ENCODE measurements at places on chromosomes 6 and 20. TPM values are rescaled to one million over a fixed set of nuclear protein-coding genes. Genes with fewer than 3 reads are reported as not detected.

GLP1R gene
- not detected for total RNA-seq

STX7 gene
- 34.7 TPM for total RNA-seq

PPP1R3G gene
- 0.56 TPM for total RNA-seq

FRMD1 gene
- total RNA-seq, result not detected

BPI gene
- not detected for total RNA-seq

DNA sequence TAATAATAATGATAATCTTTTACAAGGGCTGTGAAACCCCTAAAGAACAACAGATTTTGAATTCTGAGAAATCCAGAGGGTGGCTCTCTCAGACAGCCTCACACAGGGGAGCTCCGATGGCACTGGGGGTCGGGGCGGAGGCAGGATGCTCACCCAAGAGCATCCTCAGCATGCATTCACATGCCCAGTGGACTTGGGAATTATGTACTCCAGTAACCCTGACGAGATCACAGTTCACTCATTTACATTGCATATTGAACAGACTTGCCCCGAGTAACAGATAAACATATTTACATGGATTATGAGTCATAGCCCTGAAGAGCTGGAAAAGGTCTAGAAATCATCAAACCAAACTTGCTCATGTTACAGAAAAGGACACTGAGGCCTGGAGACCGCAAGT, 482.7 kb upstream of the JARID2 start:
- H3K36me3 ChIP-seq, result no peaks in the 10 kb centered on the region
- H3K27ac ChIP-seq, result no peak overlapping the region
- DNase-seq, result peak; percentile 12
- H3K4me3 ChIP-seq, result no peak overlapping the region
- no peaks in the 10 kb centered on the region for H3K27me3 ChIP-seq
- H3K4me1 ChIP-seq, result peaks cover 22% of the 10 kb centered on the region

- DNase-seq, result no peak
- no peaks in the 10 kb centered on the region for H3K27me3 ChIP-seq
- no peaks in the 10 kb centered on the region for H3K4me1 ChIP-seq
- no peak overlapping the region for H3K4me3 ChIP-seq
- no peaks in the 10 kb centered on the region for H3K36me3 ChIP-seq
These were observed 133.0 kb downstream of the FIG4 start for GRCh38 chr6:109824105-109824504.

DNA sequence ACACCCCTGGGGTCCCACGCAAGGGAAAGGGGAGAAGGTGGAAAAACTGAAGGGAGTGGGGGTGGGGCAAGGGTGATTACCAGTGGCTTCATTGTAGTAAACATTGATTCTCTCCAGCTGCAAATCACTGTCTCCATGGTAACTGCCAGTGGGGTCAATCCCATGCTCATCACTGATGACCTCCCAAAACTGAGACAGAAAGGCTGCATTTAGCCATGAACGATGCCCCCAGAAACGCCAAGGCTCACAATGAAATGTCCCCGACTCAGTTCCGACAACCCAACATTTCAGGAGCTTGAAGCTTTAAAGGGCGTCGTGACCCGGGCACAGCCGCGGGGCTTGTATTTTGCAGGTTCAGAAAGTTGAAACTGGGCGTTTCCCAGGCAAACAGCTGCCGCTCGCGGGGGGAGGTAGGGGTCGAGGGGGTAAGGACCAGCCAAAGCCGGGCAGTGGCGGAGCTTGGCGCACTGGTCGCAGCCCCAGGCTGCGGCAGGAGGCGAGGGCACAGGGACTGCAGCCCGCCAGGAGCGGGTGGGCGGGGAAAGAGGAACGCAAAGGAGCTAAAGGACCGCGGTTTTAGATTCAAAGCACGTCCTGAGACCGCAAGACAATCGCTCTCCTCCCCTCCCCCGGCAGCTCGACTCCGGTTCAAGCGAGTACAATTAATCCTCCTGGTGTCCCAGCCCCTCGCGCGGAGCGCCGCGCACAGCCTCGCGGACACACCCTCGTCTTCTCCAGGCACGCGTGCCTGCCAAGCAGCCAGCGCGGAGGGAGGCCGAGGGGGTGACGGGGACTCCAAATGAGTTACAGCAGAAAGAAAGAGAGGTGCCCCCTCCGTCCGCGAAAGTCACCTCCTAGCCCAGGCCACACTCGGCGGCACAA, 731 bp downstream of the TUBB2B start:
- H3K27ac ChIP-seq, result no peak overlapping the region
- peaks cover 25% of the 10 kb centered on the region for H3K27me3 ChIP-seq
- H3K36me3 ChIP-seq, result no peaks in the 10 kb centered on the region
- DNase-seq, result no peak
- peaks cover 46% of the 10 kb centered on the region for H3K4me1 ChIP-seq

DNA sequence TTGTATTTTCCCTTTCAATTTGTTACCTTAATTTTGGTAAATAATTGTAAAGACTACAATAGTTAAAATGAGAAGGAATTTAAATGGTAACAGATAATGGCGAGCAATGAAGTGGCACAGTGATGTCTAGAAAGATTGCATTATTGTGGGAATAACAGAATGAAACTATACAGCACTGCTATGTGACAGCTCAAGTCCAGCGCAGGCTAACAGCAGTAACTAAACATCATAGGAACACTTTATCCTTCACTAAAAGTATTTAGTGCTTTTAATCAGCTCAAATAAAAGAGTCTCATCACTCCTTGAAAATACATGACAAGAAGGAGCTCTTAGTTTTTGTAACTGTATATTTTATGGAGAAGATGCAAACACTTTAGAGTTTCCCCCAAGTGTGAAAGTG, 190.8 kb downstream of the TENT5A start:
- H3K27me3 ChIP-seq, result no peaks in the 10 kb centered on the region
- H3K4me3 ChIP-seq, result no peak overlapping the region
- H3K36me3 ChIP-seq, result no peaks in the 10 kb centered on the region
- H3K4me1 ChIP-seq, result peaks cover 19% of the 10 kb centered on the region
- DNase-seq, result no peak
- H3K27ac ChIP-seq, result no peak overlapping the region

GRCh38 chr6:29828471-29828797, 809 bp downstream of the HLA-G start:
- H3K36me3 ChIP-seq, result no peaks in the 10 kb centered on the region
- DNase-seq, result no peak
- no peak overlapping the region for H3K27ac ChIP-seq
- H3K4me1 ChIP-seq, result no peaks in the 10 kb centered on the region
- peaks cover 4% of the 10 kb centered on the region for H3K27me3 ChIP-seq

DNA sequence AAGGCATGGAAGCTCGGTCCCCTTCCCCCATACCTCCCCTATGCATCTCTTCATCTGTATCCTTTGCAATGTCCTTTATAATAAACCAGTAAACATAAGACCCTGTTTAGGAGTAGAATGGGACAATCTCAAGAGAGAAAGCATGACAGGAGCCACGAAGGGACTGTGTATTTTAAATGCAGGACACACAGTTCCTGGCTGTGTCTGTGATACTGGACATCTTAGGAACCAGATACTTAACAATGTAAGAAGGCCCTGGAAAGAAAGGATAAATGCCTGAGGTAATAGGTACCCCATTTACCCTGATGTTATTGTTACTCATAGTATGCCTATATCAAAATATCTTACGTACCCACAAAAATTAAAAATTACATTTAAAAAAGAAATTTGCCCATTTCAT, 36.6 kb downstream of the NUDT3 start:
- peaks cover 13% of the 10 kb centered on the region for H3K4me1 ChIP-seq
- H3K36me3 ChIP-seq, result no peaks in the 10 kb centered on the region
- no peak overlapping the region for H3K27ac ChIP-seq
- no peak for DNase-seq
- H3K27me3 ChIP-seq, result no peaks in the 10 kb centered on the region

DNA sequence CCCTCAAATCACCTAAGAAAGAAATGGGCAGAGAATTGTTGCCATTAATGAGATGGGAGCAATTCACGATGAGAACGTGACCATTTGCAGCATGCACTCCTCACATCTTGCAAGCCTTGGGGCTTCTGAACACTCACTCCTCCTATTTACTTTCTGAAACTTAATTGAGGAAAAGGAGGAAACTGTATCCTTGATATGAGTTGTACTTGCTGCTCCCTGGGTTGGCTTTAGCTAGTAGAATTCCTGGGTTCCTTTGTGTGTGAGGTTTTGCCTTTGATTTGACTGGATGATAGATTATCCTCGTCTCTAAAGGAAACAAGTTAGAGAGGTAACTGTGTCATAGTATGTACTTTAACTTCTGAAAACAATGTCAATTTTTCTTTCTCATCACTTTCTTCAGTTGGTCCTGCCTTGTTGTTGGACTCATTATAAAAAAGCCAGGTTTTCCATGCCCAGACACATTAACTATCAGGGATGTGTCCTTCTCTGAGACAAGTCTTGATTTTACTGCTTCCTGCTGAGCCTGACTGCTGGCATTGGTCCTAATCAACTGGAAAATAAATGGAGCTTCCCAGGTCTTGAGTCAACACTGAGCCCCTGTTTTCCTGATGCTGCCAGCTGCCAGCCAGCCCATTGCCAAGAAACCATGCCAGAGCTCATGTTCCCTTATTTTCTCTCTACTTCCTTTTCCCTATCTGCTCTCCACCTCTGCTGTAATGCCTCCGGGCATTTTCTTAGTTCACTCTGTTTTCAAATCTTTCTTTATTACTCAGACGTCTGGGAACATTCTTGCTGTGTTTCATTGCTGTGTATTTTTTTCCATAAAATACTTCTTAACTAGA, 6.0 kb upstream of the MRAP2 start:
- no peak overlapping the region for H3K4me3 ChIP-seq
- peaks cover 4% of the 10 kb centered on the region for H3K27me3 ChIP-seq
- peaks cover 16% of the 10 kb centered on the region for H3K4me1 ChIP-seq
- H3K27ac ChIP-seq, result no peak overlapping the region
- DNase-seq, result no peak
- no peaks in the 10 kb centered on the region for H3K36me3 ChIP-seq

DNA sequence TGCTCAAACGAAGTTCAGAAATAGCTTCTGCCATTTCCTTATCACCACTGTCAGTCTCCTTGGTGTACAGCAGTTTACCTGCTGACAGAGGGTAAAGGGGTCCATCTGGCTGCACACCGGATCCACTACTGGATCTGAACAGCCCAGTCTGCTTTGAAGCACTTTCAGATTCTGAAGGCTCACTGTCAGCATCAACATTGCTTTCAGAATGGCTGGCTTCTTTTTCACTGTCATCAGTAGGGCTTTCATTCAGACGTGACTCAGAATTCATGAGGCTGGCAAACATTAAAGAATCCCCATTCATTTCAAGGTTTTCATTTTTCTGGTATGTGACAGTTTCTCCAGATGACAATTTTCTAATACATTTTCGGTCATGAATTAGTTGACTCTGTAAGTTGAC, 21.0 kb upstream of the PNISR start:
- no peak overlapping the region for H3K4me3 ChIP-seq
- no peak for DNase-seq
- H3K4me1 ChIP-seq, result no peaks in the 10 kb centered on the region
- H3K27ac ChIP-seq, result no peak overlapping the region
- 0 out of 3 replicates have a peak, but pooled peaks cover 4% of the 10 kb centered on the region for H3K36me3 ChIP-seq

Measured in HepG2 (cell line).